ENCODE measurements at places on chromosomes 5 and 9. TPM values are rescaled to one million over a fixed set of nuclear protein-coding genes. Genes with fewer than 3 reads are reported as not detected.

DNA sequence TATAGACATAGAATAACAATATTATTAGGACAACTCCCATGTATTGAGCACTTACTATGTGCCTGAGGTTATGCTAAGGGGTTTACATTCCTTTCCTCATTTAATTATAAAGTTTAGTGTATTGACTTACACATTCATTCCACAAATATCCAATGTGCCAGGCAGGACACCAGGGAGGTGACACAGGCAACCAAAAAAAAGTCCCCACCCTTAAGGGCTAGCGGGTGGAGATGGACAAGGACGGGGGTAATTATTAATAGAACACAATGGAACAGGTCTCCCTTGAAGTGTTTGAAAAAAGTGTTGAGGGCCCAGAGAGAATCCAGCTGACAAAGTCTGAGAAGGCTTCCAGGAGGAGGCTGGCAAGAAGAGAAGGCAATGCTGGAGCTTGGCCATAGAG lies 5.7 kb downstream of the TBC1D2 start:
- no peak for DNase-seq

- DNase-seq = peak; percentile 57
Measured at GRCh38 chr9:134597957-134598883, 43.4 kb upstream of the COL5A1 start.

GRCh38 chr5:41748631-41749030 lies 121.6 kb downstream of the OXCT1 start:
- no peak for DNase-seq

DNA sequence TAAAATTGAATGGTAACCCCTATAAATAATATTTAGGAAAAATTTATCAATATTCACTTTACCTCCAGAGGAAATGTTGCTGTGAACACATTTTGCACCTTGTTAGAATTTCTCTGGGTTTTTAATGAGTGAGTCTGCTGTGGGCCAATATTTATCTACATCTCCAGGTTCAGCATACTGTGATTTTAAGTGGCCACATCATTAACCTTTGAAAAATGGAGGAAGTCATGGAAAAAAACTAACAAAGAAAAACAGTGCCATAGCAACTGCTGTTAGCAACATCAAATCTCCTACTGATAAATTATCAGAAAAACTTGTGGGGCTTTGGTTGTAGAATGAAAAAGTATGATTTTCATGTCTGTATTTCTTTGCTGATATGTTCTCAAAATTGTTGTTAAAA lies 55.0 kb downstream of the CD180 start:
- DNase-seq = no peak

- no peak for DNase-seq
Measured at GRCh38 chr9:35856206-35856605, 14.0 kb downstream of the OR13J1 start.

GRCh38 chr5:138553437-138554095 lies 10.5 kb upstream of the ETF1 start:
- DNase-seq = no peak

DNA sequence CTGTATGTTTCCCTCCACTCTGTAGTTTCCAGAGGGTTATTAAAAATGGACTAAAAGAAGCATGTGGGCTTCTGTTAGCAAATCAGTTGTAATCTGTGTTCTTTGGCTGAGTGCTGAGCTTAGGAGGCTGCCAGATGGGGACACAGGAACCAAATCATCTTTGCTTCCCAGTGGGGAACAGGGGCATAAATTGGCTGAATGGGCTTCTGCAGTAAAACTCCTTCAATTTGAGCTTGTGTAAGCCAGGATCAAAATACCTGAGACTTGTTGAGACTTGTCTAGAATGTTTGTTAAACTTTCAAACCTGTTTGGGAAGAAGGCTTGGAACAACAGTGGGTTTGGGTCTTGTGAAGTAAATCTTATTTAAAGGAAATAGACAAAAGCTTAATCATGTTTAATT lies 32.2 kb upstream of the TNFAIP8 start:
- DNase-seq = peak; percentile 17

DNA sequence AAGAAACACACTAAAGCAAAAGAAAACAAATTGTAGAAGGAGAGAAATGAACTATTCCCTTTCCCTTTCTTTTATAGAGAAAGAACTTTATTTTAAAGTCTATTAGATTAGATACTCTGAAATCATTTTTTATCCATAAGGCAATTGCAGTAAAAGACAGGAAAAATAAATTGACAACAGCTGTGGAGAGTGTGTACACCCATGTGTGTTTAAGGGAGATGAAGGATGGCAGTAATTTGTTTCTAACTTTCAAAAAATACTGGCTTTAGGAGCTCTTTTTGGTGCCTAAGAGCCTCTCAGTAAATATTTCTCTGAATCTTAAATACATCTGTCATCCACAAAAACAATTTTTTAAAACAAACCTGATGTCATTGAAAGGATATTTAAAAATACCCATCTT lies 18.3 kb upstream of the ARL14EPL start:
- no peak for DNase-seq

- peak; percentile 72 for DNase-seq
Measured at GRCh38 chr5:129904667-129905472, 605 bp downstream of the CHSY3 start.

DNA sequence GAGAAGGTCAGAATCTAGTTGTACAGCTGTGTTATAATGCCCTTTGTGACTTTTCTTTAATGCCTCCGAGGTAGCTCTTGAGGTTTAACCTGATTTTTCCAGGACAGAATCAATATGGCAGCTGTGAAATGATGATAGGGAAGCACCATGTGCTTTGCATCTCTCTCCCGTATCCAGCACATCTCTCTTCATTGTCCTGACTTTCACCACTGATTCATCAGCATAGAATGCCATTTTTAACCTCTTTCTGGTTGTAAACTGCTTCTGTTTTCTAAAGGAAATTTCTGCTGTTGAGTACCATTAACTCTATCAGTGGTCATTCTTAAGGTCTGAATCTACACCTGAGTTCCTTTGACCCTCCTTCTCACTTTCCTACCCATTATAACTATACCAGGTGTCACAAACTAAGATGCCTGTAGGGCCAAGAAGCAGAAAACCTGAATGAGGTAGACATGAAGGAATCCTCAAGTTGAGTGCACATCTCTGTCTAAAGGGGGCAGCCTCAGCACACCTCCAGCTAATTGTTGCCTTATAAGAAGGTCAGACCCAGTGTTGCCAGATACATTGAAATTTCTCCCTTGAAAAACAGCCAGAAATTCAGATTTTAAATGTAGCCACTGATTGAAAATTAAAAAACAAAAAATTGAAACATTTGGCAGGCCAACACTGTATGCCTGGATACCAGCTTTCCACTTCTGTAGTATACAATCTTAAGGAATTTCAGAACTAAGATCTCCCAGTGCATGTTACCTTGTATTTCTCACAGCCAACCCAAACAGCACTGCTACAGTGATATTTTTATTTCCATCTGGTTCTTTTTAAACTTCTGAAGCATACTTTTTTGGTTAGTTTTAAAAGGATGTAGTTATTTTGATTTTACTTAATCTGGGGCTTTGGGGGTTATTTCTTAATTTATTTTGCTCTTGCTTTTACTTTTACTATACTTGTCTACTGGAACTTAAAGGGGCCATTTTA lies 35.8 kb upstream of the TLX3 start:
- peak; percentile 56 for DNase-seq

DNA sequence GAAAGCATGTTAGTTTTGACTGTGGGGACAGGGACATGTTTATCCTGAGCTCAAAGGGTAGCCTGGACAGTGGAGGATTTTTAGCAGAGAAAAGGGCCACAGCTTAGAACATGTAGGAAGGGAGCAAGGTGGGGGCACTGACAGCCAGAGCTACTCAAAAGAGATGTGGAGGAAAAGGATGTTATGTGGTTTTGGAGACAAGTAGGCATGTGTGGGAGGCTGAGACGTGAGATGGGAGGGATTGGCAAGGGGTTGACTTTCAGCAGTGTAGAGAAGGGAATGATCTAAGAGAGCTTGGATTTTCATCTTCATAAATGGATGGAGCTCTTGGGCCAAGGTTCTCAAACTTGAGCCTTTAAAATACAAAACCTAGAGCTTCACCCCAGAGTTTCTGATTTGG lies 24.0 kb downstream of the SYK start:
- DNase-seq = no peak

GRCh38 chr5:159241946-159242552 lies 21.0 kb upstream of the UBLCP1 start:
- DNase-seq = no peak

- no peak for DNase-seq
Measured at GRCh38 chr9:69811351-69811868, 9.2 kb upstream of the CFAP95 start.

DNA sequence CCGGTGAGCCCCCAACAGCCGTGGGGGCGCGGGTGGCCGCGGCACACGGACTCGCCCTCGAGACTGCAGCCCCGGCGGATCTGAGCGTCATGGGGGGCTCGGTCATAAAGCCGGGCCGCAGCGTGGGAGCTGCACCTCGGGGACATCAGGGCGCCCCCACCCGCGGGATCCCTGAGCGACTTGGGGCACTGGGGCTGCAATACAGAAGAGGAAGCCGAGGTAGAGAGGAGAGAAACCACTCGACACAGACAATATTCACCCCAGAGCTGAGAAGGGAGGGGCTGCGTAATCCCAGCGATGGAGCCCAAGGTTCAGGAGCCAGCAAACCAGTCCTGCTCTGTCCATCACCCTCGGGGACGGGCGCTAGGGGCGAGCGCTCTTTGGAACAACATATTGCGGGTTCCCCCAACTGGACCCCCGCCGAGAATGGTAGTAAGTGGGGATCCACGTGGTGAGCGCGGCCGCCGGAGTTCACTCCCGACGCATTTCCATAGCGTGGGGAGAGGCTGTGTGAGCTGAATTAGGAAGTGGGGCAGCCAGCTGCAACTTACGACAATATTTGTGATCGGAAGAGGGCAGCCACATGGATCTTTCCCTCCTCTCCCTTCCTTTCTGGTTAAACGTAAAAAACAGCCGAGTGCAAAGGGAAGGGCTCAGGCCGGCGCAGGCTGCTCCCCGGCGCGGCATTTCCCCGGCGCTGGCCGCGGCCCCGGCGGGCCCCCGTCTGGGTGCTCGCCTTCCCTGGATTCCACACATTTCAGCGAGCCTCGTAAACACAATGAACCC lies 9.9 kb downstream of the PTCH1 start:
- peak; percentile 74 for DNase-seq

DNA sequence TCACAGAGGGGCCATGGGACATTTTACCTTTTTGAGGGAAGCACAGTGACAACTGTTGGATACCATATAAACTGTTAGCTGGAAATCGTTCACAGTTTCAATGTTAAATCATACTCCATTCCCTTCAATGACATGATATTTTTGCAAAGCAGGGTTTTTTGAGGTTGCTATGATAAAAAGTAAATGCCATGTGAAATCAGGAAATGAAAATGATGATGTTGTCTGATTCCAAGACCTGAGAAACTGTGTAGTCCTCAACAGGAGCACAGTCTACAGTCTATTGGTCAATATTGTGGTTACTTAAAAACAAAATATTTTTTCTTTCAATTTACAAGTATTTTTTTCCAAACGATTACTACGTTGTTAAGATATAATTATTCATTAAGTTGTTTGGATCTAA lies 24.0 kb upstream of the ADAM19 start:
- no peak for DNase-seq

- no peak for DNase-seq
Measured at GRCh38 chr5:67335426-67335825, 138.8 kb upstream of the CD180 start.

- DNase-seq = no peak
Measured at GRCh38 chr5:110354311-110354710, 372.2 kb downstream of the TMEM232 start.

DNA sequence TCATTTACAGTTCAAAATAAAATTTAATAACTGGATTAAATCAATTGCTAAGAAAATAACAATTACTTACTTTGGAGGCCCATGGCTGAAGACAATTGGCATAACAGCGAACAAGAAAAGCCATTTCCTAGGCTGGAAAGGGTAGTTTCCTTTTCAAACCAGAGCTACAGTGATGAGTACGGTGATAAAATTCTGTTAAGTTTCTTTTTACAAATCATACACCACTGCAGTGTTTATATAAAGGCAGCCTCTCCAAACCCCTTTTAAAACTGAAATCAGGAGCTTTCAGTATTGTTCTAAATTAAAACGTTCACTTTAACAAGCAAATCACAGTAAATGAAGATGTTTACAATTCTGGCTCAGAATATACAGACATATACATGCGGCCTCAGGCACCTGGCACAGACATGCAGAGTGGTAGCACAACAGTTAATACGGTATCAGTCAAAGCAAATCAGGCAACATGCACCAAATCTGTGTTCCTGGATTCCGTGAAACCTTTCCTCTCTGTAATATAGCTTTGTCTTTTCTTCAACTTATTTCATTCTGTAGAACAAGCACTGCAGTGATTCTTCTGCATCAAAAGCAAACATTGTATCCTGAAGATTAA lies 102.9 kb downstream of the RAPGEF6 start:
- DNase-seq = no peak

The PHF19 gene
- total RNA-seq = 35.5 TPM

The WDR38 gene
- not detected for total RNA-seq

The STC2 gene
- total RNA-seq = 29.5 TPM

The G3BP1 gene
- total RNA-seq = 204 TPM

The MARVELD2 gene
- total RNA-seq = 15.6 TPM

The TICAM2 gene
- not detected for total RNA-seq

The HAVCR2 gene
- 0.18 TPM for total RNA-seq

The CSF1R gene
- total RNA-seq = not detected

The PCDHA13 gene
- total RNA-seq = 2.5 TPM

The FOXD4L4 gene
- not detected for total RNA-seq
